HFFc6 (cell line): ENCODE measurements at places on chromosomes 4 and X. TPM values are rescaled to one million over a fixed set of nuclear protein-coding genes. Genes with fewer than 3 reads are reported as not detected.
A peak's percentile ranks its signal among the peaks of the same experiment; 100 is the strongest.

Gene GC
- total RNA-seq = not detected in 3 replicates

Gene DRP2
- total RNA-seq = 0.29 to 0.39 TPM (median 0.31 TPM) in 3 replicates

Gene CENPC
- total RNA-seq = 8.0 to 8.7 TPM (median 8.1 TPM) in 3 replicates

Gene PASD1
- total RNA-seq = not detected in 3 replicates

Gene SH3D19
- total RNA-seq = 40.2 to 48.4 TPM (median 44.7 TPM) in 3 replicates

Gene TBC1D9
- 16.0 and 16.6 TPM in 2 replicates for total RNA-seq

Gene IBSP
- total RNA-seq = not detected in 3 replicates

Gene RBMXL3
- total RNA-seq = not detected in 3 replicates

- DNase-seq = no peak
Measured at GRCh38 chrX:132461886-132462285, 27.0 kb downstream of the MBNL3 start.

DNA sequence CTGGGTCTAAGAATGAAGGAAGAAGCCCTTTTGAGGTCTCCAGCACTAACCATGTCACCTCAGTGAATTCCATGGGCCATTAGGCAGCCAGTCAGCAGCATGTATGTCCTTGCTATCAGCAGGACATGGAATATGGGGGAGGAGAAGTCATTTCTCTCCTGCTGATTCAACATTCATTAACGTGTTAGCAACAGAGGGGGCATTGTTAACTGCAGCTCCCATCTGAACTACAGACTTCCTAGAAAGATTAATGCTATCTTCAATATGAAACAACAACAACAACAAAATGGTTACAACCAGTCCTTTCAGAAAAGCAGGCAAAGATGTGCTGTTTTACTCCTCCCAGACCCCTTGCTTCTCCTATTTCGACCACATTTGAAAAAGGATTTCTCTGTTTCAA, 120.4 kb upstream of the SLC34A2 start:
- no peak for DNase-seq

DNA sequence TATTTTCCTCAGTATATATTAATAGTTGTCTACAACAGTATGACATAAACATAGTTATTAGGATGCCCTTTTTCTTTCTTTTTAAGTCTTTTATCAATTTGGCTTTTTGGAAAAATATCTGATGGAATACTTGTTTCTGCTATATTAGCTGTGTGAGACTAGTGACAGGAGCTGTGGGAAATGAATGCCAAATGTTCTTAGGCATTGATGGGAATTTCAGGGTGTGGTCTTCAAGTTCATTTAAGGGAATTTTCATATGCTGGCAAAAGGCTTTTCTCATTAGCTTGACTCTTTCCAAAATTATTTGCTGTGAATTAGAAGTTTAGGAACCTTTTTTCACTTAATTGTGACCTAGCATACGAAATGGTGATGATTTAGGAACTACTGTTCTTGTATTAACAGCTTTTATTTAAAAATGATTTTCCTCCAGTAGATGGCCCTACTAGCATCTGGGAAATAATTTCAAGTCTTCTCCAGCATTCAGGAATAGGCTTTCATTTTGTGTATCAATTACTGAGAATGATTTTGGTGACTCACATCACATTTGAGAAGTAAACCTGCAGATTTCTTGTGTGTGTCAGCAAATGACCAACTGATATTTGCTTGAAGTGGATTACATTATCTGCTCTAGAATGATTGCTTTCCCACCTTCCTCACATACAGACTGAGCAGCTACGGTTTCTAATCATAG, 70.9 kb downstream of the HTT start:
- DNase-seq = peak; percentile 14

GRCh38 chr4:164572877-164573279, 181.1 kb upstream of the SMIM31 start:
- DNase-seq = no peak

- no peak for DNase-seq
Measured at GRCh38 chrX:16834806-16835205, 35.4 kb downstream of the RBBP7 start.

DNA sequence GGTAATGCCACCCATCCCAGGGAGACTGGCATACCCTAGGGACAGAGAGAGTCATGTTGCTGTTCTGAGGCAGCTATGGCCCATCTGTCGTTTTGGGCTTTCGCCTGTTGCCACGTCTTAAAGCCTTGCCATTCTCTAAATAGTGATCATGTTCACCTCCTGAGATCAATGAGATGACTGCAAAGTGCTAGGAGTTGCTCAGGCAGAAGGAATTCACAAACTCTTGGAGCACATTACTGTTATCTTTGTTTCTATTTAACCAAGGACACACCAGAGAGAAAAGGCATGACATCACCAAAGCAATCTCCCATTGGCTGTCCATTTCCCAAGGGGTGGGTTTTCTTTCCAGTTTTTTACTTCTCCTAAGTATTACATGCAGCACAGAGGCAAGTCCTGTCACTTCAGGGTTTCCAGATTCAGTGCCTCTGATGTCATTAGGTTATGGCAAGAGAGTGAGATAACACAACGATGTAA, 37.1 kb upstream of the SETD7 start:
- peak; percentile 73 for DNase-seq

- no peak for DNase-seq
Measured at GRCh38 chr4:143403553-143403820, 66.8 kb downstream of the GAB1 start.

- no peak for DNase-seq
Measured at GRCh38 chrX:154355094-154355775, 19.2 kb downstream of the FLNA start.

- DNase-seq = no peak
Measured at GRCh38 chr4:152575533-152575932, 39.6 kb upstream of the FBXW7 start.

DNA sequence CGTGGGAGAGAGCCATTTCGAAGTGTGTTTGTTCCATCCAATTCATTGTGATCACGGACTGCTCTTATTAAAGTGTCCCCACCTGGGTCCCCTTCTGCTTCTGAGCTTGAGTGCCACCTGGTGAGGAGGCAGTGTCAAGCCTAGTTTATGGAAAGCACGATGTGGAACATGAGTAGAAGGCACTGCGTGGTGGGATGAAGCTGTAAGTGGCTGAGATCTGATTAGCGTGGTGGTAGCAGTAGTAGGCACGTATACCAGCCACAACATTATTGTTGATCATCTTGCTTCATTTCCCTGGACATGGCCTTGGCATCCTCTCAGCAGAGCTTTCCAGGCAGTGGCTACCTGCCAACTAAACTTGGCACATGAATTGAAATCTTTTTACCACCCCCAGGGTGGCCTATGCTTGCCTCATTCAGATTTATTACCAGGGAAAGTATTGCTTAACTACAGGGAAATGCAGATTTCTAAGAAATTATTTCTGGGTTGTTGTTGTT, 46.4 kb downstream of the GPAT3 start:
- DNase-seq = no peak

DNA sequence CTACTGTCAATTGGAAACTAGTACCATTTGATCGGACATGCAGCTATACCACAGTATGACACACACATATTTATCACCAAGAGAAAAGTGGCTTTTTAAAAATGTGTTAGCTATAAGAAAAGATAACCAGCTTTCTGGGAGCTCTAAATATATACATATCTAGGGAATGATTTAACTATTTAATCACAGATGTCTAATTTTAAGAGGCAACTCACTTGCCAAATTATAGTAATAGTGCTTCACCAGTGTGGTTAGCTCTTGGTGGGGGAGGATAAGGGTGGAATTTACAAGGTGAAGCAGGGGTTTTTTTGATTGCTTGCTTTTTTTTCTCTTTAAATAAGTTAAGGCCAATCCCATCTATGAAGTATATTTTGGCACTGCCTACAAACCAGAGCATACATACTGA, 547.7 kb upstream of the DIPK2B start:
- no peak for DNase-seq

GRCh38 chr4:172865103-172865502, 303.5 kb upstream of the GALNT7 start:
- DNase-seq = no peak

DNA sequence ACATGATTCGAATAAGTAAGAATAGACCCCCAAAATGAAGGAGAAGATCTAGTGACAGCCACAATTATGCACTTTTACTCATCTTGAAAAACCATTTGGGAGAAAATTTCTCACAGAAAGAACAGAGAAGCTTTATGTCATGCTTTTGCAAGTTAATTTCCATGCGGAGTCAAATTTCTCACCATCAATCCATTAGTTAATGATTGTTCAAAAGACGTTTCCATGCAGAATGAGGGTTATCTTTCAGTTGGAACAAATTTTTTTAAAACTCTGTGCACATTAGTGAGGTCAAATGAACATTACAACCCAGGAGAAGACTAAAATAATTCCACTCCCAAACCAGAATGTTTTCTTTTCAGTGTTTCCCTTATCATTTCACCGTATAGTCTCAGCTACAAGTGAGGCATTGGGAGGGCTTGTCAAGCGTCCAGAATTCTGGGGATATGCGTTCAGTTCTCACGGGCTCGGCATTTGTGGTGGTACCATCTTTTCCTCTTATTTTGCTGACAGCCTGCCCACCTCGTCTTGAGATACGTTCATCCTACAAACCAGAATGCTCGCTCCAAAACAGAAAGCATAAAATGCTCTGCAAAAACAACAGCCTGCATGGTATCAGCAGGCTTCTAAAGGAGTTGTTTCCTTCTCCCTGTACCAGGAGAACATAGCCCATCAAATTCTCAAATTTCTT, 130.8 kb upstream of the TBL1X start:
- no peak for DNase-seq
